Ascending aorta (tissue), 2 donors: ENCODE measurements at places on chromosomes 16 and 17.
A peak's percentile ranks its signal among the peaks of the same experiment; 100 is the strongest.

- no peak for DNase-seq
These were observed 71.5 kb downstream of the RGS9 start for GRCh38 chr17:65208717-65209116.

DNA sequence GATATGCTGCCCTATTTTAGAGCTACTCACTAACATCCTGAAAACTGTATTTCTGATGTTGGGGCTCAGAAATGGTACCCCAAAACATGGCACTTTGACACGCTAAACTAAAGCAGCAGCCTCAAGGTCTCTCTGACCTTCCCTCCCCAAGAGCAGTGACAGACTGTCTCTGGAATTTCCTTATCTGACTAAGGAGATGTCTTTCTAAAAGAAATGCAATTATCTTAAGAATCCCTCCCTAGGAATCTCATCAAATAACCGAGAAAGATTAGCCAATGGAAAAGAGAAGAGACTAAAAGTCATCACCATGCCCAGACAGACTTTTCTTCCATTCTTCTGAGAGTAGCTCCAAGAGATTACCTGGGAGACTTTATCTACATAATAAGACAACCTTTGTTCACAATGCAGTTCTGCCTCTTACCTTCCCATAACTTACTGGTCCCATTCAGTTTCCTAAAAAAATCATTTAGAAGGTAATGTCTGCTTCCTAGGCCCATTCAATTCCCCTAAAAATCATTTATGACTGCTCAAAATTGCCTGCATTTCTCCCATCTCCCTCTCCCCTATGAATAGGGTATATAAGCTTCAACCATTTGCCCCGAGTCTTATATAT, 123.9 kb downstream of the CPPED1 start:
- DNase-seq, result no peak

- DNase-seq, result no peak
These were observed 653 bp upstream of the VAC14 start for GRCh38 chr16:70801611-70802010.

DNA sequence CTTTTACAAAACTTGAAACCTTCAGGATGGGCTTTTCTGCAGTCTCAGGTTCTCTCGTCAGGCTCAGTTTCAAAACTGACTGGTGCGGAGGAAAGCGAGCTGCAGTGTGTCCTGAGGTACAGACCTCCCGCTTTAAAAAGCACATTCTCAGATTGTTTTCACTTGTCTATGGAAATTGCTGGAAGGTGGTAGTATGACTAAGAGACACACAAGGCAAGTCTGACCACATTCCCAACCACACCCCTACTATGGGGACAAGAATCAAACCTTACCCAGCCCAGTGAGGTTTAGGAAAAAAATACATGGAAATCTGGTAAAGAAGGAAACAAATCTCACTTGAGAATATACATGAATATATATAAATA, 18.2 kb downstream of the SRP68 start:
- no peak for DNase-seq

- no peak for DNase-seq
These were observed 308.7 kb upstream of the N4BP1 start for GRCh38 chr16:48918520-48919258.

DNA sequence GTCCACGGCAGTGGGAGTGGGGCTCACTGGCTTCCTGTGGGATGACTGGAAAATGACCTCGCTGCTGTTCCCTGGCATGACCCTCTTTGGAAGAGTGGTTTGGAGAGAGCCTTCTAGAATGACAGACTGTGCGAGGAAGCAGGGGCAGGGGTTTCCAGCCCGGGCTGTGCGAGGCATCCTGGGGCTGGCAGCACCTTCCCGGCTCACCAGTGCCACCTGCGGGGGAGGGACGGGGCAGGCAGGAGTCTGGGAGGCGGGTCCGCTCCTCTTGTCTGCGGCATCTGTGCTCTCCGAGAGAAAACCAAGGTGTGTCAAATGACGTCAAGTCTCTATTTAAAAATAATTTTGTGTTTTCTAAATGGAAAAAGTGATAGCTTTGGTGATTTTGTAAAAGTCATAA, 7.8 kb upstream of the RNF213 start:
- DNase-seq, result no peak

GRCh38 chr17:49359990-49360795, 1.9 kb downstream of the ZNF652 start:
- no peak for DNase-seq

GRCh38 chr17:67258821-67259468, 13.9 kb upstream of the HELZ start:
- DNase-seq, result peak; percentile 65

DNA sequence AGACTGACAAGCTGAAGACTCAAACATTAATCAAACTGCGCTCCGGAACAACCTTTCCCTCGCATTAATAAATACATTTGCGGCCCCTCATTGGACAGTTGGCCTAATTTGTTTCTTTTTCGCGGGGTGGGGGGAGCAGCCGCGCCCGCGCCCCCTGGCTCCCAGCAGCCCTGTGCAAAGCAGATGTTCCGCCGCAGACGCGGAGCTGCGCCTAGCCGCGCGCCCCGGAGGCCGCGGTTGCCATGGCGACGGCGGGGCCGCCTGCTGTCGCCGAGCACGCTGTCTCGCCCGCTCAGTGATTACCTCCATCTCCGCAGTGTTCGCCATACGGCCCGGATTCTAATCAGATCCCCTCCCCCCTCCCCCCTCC, 25.5 kb downstream of the COPZ2 start:
- no peak for DNase-seq

- DNase-seq, result no peak
These were observed 20.9 kb upstream of the TIMP2 start for GRCh38 chr17:78946131-78946530.

DNA sequence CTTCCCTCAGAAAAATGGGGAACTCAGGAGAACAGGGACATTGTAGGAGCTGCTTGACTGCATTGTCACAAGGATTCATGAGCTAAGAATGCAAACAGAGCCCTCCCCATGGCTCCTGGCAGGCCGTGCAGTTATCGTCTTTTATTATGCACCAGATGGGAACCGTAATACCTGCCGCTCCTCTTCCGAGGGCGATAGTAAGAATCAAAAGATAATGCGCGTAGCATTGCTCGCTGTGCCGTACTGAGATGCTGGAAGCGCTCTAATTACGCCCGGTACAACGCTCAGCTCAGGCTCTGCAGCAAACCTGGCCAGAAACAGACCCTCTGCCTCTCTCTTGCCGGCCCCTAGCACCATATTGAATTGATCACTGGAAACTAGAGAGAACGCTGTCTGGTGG, 87.1 kb upstream of the PLCG2 start:
- no peak for DNase-seq

GRCh38 chr17:77086433-77087010, 54.2 kb upstream of the SEC14L1 start:
- peak; percentile 92 for DNase-seq

DNA sequence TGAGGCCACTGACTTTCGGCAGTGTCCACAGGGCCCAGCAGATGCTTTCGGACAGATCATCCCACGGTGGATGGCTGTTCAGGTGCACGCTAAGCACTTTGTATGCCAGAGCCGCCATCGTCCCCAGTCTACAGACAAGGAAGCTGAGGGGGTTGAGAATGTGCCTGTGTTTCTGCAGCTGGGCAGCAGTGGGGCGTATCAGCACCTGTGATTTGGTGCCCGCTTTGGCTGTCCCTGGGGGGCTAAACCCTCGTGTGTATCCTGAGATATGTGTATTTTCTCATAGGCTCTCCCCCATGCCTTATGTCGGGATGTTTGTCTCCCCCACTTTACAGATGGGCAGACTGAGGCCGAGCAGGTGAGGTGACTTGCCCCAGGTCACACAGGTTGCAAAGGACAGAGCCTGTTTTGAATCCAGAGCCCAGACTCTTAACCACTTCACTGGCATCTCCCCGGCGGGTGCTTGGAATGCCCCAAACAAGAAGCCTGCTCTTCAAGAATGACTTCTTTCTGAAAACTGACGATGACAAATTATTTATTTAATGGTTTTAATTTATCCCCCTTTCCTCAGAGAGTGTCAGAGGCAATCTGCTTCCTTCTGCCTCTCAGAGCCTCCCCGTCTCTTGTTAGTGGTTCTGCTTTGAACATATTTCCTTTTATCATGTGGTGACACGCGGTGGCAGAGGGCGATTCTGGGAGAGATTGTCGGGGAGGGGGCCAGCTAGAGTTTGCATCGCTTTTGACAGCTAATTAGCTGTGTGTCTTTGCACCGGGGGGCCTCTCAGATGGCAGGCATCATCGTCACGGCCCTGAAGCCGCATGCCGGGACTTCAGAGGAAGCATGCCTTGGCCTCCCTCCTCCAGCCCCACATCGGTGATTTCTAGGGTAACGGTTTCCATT, 149.6 kb upstream of the CIBAR2 start:
- DNase-seq, result no peak

DNA sequence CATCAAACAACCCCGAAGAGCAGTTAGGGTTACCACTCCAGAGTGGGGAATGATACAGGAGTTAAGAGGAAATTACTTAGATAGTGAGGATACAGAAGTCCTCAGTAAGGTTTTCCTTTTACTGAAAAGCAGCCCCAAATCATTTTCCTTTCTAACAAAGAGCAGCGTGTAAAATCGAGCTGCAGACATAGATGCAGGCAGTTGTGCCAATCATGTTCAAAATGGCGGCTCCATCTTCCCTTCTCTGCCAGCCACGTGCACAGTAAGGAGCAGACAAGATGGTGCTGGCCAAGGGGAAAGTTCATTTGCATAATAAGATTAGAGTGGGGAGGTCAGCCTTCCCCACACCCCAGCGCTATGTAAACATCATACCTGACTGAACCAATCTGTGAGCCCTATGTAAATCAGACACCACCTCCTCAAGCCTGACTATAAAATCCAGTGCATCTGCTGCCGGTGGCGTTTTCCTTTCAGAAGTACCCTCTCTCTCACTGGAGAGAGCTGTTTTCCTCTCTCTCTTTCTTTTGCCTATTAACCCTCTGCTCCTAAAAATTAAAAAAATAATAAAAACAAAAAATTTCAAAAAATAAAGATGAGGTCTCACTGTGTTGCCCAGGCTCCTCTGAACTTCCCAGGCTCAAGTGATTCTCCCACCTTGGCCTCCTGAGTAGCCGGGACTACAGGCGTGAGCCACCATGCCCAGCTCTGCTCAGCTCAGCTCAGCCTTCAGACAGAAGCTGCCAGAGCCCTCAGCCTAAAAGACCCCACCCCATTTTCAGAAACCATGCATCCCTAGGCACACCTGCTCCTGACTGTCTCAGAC, 2.6 kb upstream of the SRL start:
- no peak for DNase-seq

GRCh38 chr17:58092797-58093385, 9.7 kb downstream of the DYNLL2 start:
- DNase-seq, result no peak

GRCh38 chr16:15516609-15517008, 82.2 kb downstream of the BMERB1 start:
- no peak for DNase-seq

DNA sequence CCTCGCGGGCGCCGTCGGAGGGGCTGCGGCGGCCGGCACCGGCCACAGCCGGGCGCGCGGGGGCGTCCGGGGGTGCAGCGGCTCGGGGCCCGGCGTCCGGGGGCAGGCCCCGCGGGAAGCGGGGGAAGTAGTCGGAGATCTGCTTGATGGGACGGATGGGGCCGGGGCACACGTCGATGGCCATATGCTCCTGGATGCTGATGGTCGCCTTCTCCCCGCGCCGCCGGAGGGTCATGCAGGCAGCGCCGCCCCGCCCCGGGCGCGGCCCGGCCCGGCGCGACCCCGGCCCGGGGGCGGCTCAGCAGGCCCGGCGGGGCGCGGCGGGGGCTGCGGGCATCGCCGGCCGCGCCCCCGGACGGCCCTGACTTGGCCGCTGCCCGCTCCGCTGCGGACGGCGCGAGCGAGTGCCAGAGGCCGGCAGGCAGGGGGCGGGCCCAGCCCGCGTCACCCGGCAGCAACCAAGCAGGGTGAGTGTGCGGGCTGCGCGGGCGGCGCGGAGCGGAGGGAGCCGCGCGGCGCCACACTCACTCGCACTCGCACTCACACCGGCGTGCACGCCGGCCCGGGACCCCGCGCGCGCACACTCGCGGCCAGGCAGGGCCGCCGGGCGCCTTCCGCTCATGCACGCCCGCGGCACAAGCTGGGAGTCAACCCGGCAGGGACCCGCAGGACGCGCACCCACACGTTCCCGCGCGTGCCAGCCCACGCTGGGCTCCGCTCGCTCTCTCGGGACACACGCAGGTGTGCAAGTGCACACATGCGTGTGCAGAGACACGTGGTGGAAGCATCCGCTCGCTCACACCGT, at the start of gene DOC2B:
Gene DOC2B, minus strand, starts transcription at position 406 of the 805 bp plus-strand sequence. Its CDS starts 171 bp downstream, at position 235.
- no peak for DNase-seq

- DNase-seq, result no peak
These were observed 95.7 kb downstream of the ABCC6 start for GRCh38 chr16:16127469-16128116.

GRCh38 chr16:86065711-86066110, 166.7 kb downstream of the IRF8 start:
- no peak for DNase-seq

GRCh38 chr16:54718376-54718775, 212.3 kb upstream of the IRX5 start:
- no peak for DNase-seq

GRCh38 chr16:19655242-19655777, 62.7 kb downstream of the KNOP1 start:
- DNase-seq, result no peak

DNA sequence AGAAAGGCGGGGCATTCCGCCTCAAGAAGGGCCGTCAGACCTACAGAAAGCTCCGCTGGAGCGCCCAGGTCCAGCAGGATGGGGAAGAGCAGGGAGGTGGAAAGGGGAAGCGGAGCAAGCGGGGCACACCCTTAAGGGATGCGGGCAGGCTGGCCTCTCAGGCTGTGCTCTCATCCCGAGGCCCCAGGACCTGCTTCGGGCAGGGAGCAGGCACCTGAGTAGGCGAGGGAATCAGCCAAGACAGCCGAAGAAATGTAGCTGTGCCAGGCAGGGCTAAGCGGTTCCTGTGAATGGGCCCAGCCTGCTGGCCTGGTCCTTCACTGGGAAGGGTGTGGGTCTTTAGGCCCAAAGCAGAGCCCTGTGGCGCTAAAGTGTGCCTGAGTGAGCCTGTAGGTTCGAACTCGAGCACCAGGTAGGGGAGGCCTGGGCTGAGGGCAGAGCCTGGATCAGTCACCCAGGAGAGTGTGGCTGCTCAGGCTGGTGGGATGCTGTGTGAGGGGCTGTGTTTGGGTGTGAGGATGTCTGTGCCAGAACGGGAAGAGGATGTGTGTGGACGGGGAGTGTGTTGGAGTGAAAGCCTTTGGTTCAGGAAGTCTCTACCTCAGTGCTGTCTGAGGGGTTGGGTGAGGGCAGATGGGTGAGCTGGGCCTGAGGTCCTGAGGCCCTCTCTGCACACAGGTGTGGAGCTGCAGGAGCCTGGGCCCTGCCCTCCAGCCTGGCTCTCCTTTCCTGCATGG, 3.3 kb downstream of the TBX4 start:
- DNase-seq, result no peak
